Glomerular endothelial cell (primary cell): ENCODE measurements at places on chromosomes 7 and 10. TPM values are rescaled to one million over a fixed set of nuclear protein-coding genes. Genes with fewer than 3 reads are reported as not detected.

Gene TUBB8
- not detected in 2 replicates for total RNA-seq

DNA sequence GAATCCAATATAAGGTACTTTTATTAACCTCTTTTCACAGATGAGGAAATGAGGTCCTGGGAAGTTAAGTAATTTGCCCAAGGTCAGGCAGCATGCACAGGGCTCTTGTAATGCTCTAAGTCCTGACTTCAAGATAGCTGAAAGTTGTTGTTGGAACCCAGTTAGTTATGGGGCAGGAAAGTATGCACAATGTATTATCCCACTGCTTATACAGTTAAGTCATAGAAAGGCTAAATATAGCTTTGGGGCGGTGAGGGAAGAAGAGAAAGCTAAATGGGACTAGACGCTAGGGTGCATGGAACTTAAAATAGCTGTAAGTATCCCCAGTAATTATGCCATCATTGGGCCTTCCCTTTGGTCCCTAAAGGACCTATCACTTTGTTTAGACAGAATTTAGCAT, 9.2 kb downstream of the GLCCI1 start:
- DNase-seq: no peak

DNA sequence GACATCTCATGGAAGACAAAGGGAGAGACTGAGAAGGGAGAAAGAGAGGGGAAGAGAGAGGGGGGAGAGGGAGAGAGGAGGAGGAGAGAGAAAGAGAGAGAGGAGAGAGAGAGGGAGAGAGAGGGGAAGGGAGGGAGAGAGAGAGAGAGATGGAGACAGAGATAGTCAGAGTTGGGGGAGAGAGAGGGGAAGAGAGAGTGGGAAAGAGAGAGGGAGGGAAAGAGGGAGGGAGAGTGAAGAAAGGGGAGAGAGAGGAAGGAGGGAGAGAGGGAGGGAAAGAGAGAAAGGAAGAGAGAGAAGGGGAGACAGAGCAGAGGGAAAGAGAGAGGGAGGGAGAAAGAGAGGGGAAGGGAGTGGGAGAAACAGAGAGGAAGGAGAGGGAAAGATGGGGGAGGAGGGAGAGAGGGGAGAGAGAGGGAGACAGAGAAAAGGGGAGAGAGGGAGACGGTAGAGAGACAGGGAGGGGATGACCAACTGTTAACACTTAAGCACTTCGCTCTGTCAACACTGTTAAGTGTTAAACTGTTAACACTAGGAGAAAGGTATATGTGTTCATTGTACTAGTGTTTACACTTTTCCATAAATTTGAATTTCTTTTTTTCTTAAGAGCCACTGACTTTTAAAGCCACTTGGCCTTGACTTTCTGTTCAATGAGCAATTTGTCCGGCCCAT, 21.8 kb upstream of the SDK1 start:
- no peak for DNase-seq

DNA sequence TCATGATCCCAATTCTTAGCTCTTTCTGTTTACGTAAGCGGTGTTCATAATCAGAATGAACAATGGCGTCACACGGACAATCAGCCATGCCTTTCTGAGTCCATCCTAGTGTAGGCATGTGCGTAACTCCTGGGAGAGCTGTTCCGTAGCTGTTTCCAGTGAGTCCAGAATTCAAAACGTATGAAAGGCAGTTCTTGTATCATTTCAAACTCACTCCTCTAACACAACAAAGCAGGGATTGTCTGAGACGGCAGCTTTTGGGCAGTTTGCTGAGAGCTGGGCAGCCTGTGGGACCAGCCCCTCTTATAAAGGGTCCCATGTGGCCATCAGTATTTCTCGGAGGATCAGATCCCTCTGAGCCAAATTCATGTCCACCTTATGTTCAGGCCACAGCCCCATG, 43.4 kb downstream of the PSPH start:
- DNase-seq: no peak

GRCh38 chr7:98217623-98218582, 6.7 kb downstream of the BHLHA15 start:
- DNase-seq: no peak

DNA sequence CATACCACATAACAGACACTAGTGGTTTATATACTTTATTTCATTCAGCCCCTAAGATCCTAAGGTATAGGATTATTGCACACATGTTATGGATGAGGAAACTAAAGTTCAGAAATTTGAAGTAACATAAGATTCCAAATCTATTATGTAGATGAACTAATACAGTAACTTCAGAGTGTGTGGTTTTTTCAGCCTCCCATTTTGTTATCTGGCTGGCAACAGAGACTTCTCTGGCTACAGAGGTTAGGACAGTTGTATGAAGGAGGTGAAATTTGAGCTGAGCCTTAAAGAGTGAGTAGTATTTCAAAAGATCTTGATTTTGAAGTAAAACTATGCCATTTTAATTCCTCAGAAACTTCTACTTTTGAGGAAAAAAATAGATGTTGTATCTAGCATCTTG, 125.4 kb downstream of the MAPK8 start:
- no peak for DNase-seq
